Activated T-cell treated with anti-CD3 and anti-CD28 coated beads, Interleukin-2, amount 50 U/mL, for 72 hours (primary cell): ENCODE measurements at places on chromosomes 12 and 14. TPM values are rescaled to one million over a fixed set of nuclear protein-coding genes. Genes with fewer than 3 reads are reported as not detected.
A peak's percentile ranks its signal among the peaks of the same experiment; 100 is the strongest.

ANKS1B gene
- 0.19 TPM for total RNA-seq

HPD gene
- total RNA-seq, result not detected

ACSS3 gene
- not detected for total RNA-seq

LGMN gene
- total RNA-seq, result 4.7 TPM

PA2G4 gene
- total RNA-seq, result 226 TPM

LRIG3 gene
- 0.19 TPM for total RNA-seq

CD4 gene
- 126 TPM for total RNA-seq

GRCh38 chr12:113366827-113367226 lies 8.4 kb downstream of the PLBD2 start:
- no peaks in the 10 kb centered on the region for H3K27me3 ChIP-seq
- H3K27ac ChIP-seq, result no peak overlapping the region
- no peaks in the 10 kb centered on the region for H3K36me3 ChIP-seq
- peaks cover 4% of the 10 kb centered on the region for H3K4me1 ChIP-seq
- DNase-seq, result no peak

DNA sequence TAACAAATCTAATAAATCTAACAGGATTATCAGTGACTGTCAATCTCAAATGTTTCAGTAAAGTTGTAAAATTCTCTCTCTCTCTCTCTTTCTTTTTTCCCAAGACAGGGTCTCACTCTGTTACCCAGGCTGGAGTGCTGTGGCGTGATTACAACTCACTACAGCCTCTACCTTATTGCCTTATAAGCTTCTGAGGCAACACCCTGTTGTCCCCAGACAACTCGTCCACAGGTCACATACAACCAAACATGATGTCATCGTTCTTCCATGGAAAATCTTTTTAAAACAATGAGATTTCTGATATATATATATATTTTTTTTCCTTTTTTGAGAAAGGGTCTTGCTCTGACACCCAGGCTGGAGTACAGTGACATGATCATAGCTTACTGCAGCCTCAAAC lies 151.4 kb upstream of the RGS6 start:
- H3K4me1 ChIP-seq, result peaks cover 23% of the 10 kb centered on the region
- no peak overlapping the region for H3K4me3 ChIP-seq
- peaks cover 27% of the 10 kb centered on the region for H3K27me3 ChIP-seq

DNA sequence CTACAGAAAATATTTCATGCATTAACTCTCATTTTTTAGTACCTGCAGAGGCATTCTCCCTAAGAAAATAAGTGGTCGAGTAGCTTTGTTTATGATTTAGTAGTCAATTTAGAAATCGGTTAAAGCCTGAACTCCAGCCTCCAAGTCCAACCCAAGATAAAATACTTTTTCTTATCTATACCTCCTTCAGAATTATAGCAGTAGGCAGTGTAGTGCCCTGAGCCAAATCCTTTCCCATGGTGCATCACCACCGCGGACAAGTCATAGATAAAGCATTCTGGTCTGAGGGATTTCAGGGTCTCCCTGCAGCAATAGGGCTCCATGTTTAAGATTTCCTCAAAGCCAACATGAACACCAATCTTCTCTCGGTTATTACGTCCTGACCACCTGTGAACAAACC lies 30.5 kb downstream of the USP44 start:
- peak overlapping the region; percentile 8 for H3K27ac ChIP-seq
- H3K27me3 ChIP-seq, result no peaks in the 10 kb centered on the region
- H3K4me3 ChIP-seq, result no peak overlapping the region
- H3K36me3 ChIP-seq, result no peaks in the 10 kb centered on the region
- no peak for DNase-seq

DNA sequence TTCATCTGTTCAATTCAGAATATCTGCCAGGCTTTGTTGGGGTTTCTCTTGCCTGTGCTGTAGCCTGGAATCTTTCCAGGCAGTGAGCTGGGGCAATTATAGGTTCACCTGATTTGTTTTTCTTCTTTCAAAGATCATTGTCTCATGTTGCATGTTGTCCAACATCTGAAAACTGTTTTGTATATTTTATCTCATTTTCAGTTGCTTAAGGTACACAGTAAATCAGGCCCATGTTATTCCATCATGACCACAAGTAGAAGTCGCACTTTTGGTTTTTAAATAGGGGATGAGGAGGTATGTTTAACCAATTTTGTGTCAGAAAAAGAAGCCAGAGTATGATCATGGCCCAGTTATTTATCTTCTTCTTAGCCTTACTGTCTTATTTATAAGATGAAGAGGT lies 24.9 kb upstream of the FUT8 start:
- H3K36me3 ChIP-seq, result peaks cover 5% of the 10 kb centered on the region
- DNase-seq, result no peak
- H3K4me3 ChIP-seq, result no peak overlapping the region
- H3K4me1 ChIP-seq, result peaks cover 9% of the 10 kb centered on the region

- peaks cover 19% of the 10 kb centered on the region for H3K36me3 ChIP-seq
- DNase-seq, result peak; percentile 42
- H3K4me3 ChIP-seq, result peak overlapping the region; percentile 46
- no peaks in the 10 kb centered on the region for H3K27me3 ChIP-seq
- H3K27ac ChIP-seq, result peak overlapping the region; percentile 89
Observed at GRCh38 chr12:68480526-68480925, 130.2 kb upstream of the RAP1B start.

DNA sequence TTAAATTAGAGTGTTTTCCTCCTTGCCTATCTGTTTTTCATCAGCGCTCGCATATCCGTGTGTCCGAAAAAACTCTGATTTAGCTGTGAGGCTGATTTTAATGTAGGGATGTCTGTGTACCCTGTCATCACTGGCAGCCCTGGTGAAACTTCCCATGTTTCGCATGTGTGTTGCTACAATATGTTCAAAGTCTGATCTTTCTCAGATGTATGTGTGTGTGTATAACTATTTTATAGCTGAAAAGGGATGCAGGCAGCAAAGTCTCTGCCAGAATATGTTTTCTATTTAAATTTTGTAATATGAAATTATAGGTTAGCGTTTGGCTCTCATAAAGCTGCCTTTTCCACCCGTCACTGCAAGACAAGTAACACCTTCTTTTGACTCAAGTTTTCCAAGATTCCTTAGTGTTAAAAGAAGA lies 154.8 kb downstream of the TMTC2 start:
- H3K27me3 ChIP-seq, result no peaks in the 10 kb centered on the region
- no peak for DNase-seq
- no peak overlapping the region for H3K27ac ChIP-seq
- H3K36me3 ChIP-seq, result no peaks in the 10 kb centered on the region
- H3K4me1 ChIP-seq, result no peaks in the 10 kb centered on the region

- peaks cover 14% of the 10 kb centered on the region for H3K27me3 ChIP-seq
- no peak overlapping the region for H3K27ac ChIP-seq
- H3K4me1 ChIP-seq, result peaks cover 45% of the 10 kb centered on the region
Observed at GRCh38 chr14:103384450-103385151, 614 bp upstream of the MARK3 start.

DNA sequence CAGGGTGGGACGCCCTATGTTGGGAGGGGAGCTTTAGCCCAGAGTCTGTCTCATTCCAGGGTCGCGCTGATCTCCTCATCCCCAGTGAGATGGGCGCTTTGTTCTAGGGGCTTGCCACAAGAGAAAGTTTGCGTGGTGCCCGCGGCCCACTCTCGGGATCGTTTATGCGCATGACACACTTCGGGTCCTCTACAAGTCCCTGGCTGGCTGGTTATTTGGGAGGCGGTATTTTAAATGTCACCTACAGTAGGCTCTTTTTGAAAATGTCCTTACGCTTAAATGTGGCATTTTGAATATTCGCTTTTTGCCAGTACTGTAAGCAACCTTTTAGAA lies 541 bp downstream of the GOLT1B start:
- H3K4me3 ChIP-seq, result no peak overlapping the region
- H3K4me1 ChIP-seq, result peaks cover 39% of the 10 kb centered on the region
- H3K27me3 ChIP-seq, result no peaks in the 10 kb centered on the region
- peaks cover 21% of the 10 kb centered on the region for H3K36me3 ChIP-seq
- H3K27ac ChIP-seq, result peak overlapping the region; percentile 98

GRCh38 chr12:99334285-99335056 lies 313.1 kb upstream of the GARIN6 start:
- H3K4me1 ChIP-seq, result no peaks in the 10 kb centered on the region
- H3K27ac ChIP-seq, result no peak overlapping the region
- H3K4me3 ChIP-seq, result no peak overlapping the region
- no peak for DNase-seq
- no peaks in the 10 kb centered on the region for H3K27me3 ChIP-seq
- H3K36me3 ChIP-seq, result no peaks in the 10 kb centered on the region

DNA sequence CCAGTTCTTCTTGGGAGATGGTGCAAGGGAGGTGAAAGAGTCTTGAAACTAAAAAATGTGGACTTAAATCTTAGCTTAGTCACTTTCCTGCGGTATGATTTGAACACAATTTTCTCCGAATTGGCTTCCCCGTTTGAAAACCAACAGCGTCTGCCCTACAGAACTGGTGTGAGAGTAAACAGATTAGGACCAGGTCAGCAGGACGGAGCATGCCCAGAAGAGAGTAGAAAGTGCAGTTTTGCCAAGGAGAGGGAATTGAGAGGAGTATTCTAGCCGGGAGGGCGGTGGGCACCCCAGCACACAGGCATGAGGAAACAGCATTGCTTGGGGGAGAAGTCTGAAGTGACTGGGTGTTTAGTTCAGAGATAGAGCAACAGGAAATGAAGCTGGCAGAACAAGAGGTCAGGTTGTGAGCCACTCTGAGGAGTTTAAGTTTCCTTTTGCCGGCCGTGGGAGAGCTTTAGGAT lies 927.1 kb downstream of the VRK1 start:
- peak overlapping the region; percentile 88 for H3K4me3 ChIP-seq
- DNase-seq, result peak; percentile 54
- peaks cover 81% of the 10 kb centered on the region for H3K4me1 ChIP-seq
- H3K27me3 ChIP-seq, result no peaks in the 10 kb centered on the region

GRCh38 chr12:2406903-2407302 lies 354.1 kb downstream of the CACNA1C start:
- no peaks in the 10 kb centered on the region for H3K27me3 ChIP-seq
- H3K4me1 ChIP-seq, result no peaks in the 10 kb centered on the region
- DNase-seq, result no peak
- H3K27ac ChIP-seq, result no peak overlapping the region

GRCh38 chr12:127130506-127131124 lies 1136.4 kb upstream of the TMEM132C start:
- peaks cover 8% of the 10 kb centered on the region for H3K4me1 ChIP-seq
- H3K36me3 ChIP-seq, result no peaks in the 10 kb centered on the region
- H3K27ac ChIP-seq, result no peak overlapping the region

- H3K4me3 ChIP-seq, result no peak overlapping the region
- H3K36me3 ChIP-seq, result no peaks in the 10 kb centered on the region
- DNase-seq, result no peak
- H3K27ac ChIP-seq, result no peak overlapping the region
- H3K4me1 ChIP-seq, result no peaks in the 10 kb centered on the region
Observed at GRCh38 chr12:30450226-30450625, 245.4 kb downstream of the IPO8 start.

DNA sequence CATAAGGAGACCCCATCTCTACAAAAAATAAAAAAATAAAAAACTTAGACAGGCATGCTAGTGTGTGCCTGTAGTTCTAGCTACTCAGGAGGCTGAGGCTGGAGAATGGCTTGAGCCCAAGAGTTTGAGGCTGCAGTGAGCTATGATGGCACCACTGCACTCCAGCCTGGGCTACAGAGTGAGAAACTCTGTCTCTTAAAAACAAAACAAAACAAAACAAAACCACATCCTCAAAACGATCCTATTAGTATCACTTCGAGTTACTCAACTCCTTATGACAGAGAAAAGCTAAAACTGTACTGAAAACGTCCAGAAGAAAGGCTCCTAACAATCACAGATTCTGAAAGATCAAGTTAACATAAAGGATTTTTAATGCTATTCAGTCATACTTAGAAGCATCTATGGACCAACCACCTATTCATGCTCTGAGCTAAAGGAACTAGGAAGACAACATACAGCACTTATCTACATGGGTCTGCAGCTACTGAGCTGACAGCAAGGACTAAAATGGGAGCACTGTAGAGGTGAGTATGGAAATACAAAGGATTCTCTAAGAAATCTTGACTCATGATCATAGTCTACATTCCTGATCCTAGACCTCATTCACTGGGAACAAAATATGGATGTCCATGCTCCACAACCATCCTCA lies 75.3 kb upstream of the DUSP6 start:
- H3K27me3 ChIP-seq, result no peaks in the 10 kb centered on the region
- H3K4me3 ChIP-seq, result peak overlapping the region; percentile 64
- H3K4me1 ChIP-seq, result peaks cover 30% of the 10 kb centered on the region
- peak; percentile 12 for DNase-seq
- peaks cover 9% of the 10 kb centered on the region for H3K36me3 ChIP-seq
- peak overlapping the region; percentile 90 for H3K27ac ChIP-seq

DNA sequence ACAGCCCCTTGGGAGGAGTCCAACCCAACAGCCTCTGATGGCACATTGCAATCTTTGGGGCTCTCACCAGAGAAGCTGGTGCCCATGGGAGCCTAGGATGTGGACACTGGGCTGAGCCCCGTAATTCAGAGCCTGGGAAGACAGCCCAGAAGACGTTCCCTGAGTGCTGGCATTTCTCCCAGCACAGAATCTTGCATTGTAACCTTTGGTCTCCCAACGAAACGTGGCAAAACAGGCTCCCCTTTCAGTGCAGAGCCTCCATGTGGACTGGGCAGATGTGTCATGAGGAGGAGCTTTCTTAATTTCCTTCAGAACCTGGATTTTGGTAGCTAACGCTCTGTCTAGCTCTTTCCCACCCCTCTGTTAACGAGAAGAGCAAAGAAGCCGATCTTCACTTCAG lies 26.3 kb downstream of the BATF start:
- peaks cover 87% of the 10 kb centered on the region for H3K4me1 ChIP-seq
- peaks cover 27% of the 10 kb centered on the region for H3K36me3 ChIP-seq
- peak overlapping the region; percentile 92 for H3K27ac ChIP-seq
- no peaks in the 10 kb centered on the region for H3K27me3 ChIP-seq
- no peak for DNase-seq
- peak overlapping the region; percentile 50 for H3K4me3 ChIP-seq

DNA sequence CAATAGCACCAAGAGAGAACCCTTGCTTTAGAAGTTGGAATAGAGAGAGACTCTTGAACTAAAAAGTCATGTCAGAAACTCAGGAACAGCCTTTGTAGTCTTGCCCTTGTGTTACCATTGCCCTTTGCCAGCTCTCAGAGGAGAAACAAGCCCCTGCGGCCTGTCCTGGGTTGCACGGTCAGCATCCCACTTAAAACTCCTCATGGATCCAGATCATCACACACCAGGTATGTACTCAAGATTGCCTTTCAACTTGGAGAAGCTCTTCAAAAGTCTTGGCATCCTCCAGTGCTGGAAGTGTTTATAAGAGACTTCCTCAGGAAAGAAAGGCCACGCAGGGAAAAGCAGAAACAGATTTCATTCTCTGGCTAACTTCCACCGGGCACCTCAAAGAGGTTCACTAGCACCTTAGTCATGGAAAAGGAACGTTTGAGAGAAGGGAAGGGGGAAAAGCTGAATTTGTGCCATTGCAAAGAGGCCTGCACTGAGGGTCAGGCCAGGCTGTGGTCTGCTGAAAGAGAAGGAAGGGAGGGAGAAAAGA lies 594.2 kb downstream of the MED13L start:
- no peaks in the 10 kb centered on the region for H3K4me1 ChIP-seq
- no peak overlapping the region for H3K27ac ChIP-seq
- no peak for DNase-seq
- H3K27me3 ChIP-seq, result peaks cover 8% of the 10 kb centered on the region
- H3K36me3 ChIP-seq, result no peaks in the 10 kb centered on the region
- no peak overlapping the region for H3K4me3 ChIP-seq

- peaks cover 31% of the 10 kb centered on the region for H3K4me1 ChIP-seq
- DNase-seq, result no peak
- no peak overlapping the region for H3K4me3 ChIP-seq
- no peaks in the 10 kb centered on the region for H3K36me3 ChIP-seq
- H3K27me3 ChIP-seq, result no peaks in the 10 kb centered on the region
- H3K27ac ChIP-seq, result no peak overlapping the region
Observed at GRCh38 chr12:608413-608812, 54.8 kb downstream of the NINJ2 start.
